Ammon's horn (tissue), 1 donor: ENCODE measurements at places on chromosomes 6 and 20.

DNA sequence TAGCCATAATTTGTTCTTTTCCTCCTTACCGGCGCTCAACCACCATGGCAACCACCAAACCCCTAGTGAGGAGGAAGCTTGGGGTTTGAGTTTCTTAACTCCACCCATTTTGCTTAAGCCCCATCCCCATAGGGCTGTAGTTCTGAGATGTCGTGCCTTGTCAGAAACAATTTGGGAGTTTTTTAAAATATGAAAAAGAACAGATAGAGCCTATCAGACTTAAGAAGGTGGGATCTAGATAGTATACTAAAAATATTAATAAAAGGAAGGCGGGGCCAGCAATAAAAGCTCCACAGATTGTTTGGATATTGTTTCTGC is 5.6 kb downstream of the BRD2 start:
- no peak for DNase-seq

GRCh38 chr20:53734006-53734688 is 140.5 kb upstream of the ZNF217 start:
- DNase-seq: no peak

GRCh38 chr20:19974630-19975435 is 42.3 kb upstream of the NAA20 start:
- DNase-seq: peak; percentile 94

DNA sequence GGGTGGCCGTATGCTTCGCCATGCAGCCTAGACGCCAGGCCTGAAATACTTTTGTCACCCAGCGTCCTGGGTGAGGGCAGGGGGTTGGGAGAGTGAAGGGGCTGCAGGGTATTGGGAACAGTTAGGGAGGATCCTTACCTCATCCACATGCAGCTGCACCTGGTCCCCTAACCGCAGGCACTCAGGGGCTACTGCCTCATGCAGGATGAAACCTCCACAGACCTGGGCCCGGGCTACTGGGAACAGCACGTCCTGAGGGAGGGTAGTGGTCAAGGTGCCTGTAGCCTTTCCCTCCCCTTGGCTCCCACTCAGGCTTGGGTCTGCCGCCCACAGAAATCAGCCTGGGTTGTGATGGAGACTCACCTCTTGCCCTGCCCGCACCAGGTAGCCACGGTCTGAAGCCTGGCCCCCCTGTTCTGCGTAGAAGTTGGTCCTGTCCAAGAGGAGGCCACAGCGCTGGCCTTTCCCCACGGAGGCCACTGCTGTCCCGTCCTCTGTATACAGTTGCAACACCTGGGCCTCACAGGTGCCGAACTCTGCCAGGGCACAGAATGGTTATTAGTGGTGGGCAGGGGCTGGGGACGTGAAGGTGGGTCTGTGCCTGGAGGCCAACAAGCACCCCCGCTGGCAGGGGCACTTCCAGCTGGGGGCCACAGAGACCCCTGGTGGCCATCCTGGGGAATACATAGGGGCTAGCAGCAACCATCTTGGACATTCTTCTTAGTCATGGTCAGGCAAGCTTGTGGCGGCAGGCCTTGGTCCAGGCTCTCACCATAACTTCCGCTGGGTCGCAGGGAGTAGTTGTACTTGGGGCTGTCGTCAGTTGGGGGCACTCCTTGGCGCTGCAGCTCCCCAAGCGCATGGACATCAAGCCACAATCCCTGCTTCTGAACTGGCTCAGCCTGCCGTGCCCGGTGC is 8.6 kb downstream of the AARS2 start:
- peak; percentile 52 for DNase-seq

- DNase-seq: no peak
Observed at GRCh38 chr20:272718-273117, 15.2 kb downstream of the DEFB132 start.

- peak; percentile 26 for DNase-seq
Observed at GRCh38 chr20:43590036-43590391, 723 bp upstream of the IFT52 start.

DNA sequence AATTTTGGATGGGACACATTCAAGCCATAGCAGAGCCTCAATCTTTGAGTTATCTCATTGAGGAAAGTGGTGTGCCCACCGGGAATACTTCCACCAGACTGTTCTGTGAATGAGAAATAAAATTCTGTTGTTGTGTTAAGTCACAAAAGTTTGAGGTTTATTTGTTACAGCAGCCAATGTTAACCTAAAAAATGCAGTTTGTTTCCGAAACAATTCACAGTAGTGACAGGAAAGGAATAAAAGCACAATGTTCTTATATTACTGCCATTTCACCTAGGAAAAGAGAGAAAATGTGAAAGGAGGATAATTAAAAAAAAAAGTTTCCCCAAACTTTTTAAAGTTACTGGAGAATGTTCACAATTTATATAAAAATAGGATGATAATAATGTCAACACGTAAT is 344.6 kb downstream of the CD83 start:
- no peak for DNase-seq

DNA sequence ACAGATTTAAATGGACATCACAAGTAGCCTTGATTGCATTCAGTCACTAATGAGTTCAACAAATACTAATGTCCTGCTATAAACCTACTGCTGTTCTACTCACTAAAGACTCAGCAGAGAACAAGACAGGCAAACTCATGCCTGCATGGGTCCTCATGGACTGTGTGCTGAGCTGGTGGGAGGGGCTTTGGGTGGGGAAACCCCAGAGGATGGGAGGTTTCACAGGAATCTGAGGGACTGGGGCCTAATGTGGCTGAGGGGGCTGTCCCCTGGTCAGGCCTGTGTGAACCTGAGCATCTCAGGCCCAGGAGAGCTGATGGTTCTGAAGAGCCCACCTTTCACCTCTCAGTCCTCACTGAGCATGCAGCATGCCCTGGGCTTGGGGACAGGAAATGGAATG is 1.4 kb downstream of the CST8 start:
- no peak for DNase-seq

DNA sequence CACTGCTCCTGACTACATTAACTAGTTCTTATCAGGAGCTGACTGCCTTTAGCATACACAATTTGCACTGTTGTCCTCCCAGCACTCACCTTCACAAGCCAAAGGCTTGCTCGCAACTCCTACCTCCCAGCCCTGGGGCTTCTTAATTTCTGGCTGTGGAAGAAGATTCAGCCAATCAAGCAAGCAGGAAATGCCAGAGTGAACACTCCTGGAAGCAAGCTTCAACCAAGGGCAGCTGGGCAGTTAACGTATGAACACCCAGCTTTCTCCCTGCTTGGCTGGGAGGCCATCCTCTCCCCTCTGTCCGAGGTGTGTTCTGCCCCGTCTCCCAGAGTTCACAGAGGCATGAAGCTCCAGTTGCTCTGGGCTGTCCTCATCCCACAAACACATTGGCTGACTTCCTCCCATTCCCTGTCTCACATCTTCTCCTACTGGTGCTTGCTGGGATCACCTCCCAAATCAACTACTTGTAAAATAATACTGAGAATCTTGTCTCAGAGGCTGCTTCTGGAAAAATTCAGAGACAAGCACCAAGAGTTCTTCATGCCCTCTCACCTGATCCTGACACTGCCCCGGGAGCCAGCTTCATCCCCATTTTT is 15.3 kb upstream of the SRSF6 start:
- no peak for DNase-seq

GRCh38 chr6:139474145-139475108 is 100.0 kb upstream of the CITED2 start:
- peak; percentile 21 for DNase-seq

GRCh38 chr6:17032590-17032987 is 69.3 kb upstream of the STMND1 start:
- no peak for DNase-seq

- DNase-seq: no peak
Observed at GRCh38 chr6:123879749-123880148, 76.1 kb downstream of the NKAIN2 start.

GRCh38 chr6:21595285-21596144 is 2.0 kb downstream of the SOX4 start:
- DNase-seq: peak; percentile 4

- DNase-seq: peak; percentile 71
Observed at GRCh38 chr20:61970357-61970756, 95.3 kb downstream of the TAF4 start.

DNA sequence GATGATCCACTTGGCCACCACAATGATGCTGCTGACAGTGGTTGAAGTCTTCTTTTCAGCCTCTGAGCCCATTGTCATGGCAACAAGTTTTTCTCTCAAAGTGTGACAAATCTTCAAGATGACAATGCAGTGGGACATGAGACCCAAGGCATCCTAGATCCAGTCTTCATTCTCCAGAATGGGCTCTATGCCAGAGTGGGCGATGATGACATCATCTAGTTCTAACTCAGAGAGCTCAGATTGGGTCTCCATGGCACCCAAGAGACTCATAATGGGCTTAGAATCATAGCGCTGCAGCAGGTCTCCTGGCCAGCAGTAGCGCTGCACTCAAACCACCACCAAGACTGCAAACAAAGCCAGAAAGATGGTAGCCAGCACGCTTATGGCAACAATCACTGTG is 973.6 kb downstream of the EYS start:
- DNase-seq: no peak

- no peak for DNase-seq
Observed at GRCh38 chr20:43238833-43239232, 49.1 kb upstream of the PTPRT start.

DNA sequence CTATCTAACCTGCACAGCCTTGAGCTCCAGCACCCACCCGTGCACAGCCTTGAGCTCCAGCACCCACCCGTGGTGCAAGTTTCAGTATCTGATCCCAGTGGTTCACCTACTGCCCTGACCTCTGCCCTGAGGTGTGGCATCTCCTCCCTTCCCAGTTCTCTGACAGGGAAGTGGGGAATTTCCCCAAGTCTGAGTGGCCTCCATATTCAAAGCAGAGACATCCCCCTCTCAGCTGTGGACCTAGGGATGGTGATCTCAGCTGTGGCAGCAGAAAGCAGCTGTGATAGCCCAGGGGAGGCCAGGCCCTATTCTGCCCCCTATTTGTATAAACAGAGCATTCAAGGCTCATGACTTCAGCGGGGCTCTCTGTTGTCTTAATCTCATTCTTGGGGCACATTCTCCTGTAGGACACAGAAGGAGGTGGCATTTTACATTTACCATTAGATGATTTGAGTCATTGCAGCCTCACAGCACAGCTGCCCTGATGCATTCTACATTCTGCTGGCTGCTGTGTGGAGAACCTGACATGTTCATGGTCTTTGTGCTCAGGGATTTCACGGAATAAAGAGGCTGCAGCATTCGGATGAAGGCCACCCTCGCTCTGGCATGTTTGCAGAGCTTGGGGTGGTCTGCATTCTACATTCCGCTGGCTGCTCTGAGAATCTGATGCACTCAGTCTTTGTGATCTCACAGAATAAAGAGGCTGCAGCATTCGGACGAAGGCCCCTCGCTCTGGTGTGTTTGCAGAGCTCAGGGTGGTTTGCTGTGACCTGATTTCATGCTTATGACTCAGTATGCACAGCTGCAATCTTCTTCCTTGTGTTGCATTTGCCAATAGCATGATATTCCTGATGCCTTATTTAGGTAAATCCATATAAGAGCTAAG is 16.9 kb downstream of the GPR31 start:
- no peak for DNase-seq

GRCh38 chr6:106167096-106167814 is 81.1 kb downstream of the PRDM1 start:
- no peak for DNase-seq

DNA sequence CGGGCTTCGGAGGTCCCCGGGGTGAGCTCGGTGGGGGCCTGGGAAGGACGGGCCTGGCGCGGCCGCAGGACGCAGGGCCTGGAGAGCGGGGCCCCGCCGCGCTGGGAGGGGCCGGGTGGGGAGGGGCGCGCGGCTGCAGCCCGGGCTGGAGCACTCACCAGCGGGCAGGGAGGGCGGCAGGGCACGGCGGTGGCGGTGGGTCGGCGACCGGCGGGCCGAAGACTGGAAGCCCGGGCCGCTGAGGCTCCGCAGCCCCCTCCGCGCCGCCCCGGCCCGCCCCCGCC is at the start of gene GATA5:
Gene GATA5 (minus strand): TSS at position 224 of the 284 bp plus-strand sequence. CDS start 474 bp downstream, outside the sequence.
- DNase-seq: no peak

DNA sequence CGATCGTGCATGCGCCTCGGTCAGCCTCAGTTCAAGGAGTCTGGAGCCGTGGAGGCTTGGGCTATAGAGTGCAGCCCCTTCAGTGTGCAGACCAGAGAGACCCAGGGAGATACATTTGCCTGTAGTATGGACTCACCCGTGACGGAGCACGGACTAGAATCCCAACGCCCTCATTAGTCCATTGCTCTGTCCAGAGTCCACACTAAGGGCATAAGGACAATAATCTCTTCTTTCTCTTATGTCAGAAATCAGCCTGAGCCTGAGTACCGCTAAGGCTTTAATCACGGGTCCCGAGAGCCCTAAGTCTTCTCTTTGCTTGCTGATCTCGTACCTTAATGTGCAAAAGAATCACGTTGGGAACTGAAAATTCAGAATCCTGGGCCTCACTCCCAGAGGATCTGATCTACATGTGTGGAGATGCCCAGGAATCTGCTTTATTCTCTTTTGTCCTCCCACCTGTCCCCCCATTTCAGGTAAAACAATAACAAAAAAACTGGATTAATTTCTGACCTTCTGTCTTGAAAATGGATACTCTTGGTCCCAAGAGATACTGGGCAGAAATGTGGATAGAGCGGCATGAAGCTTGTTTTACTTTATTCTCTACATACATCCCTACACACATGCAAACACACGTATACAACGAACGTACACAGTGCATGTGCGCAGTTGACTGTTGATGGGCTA is 671 bp downstream of the BPHL start:
- DNase-seq: no peak

- no peak for DNase-seq
Observed at GRCh38 chr6:161235776-161236633, 37.9 kb downstream of the AGPAT4 start.

- DNase-seq: no peak
Observed at GRCh38 chr20:8535403-8536261, 403.6 kb downstream of the PLCB1 start.

DNA sequence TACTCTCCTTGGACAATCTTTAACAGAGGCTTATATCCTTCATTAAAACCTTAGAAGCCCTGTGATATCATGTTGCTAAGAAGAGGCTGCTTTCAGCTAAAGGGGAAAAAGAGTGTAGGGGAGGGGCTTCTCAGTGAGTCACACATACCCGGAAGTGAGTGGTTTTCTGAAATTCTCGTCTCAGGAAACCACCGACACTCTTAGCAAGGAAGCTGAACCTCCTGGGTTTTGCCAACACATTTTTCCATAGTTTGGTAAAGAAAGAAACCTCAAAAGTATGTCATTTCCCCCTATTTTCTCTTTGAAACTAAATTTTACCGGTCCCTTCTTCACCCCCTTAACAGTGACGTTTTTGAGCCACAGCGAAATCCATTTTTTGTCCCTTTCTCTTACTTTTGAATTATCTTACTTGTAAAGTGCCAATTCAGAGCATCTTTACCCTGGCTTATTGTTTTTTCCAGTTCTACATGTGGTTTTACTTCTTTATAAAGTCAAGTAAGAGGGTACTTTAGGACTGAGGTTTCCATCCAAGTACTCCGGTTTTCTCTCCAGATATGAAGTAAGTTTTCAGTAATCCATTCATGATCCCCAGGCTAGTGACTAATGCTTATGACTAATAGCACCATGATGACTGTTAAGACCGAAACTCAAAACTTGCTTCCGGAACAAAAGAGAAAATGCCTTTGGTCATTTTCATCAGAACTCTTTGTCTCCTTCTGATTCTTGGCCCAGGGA is 219.3 kb downstream of the ARHGAP18 start:
- peak; percentile 46 for DNase-seq

GRCh38 chr20:50453533-50454244 is 56.5 kb upstream of the PTPN1 start:
- DNase-seq: no peak
